Right atrium auricular region (tissue), 2 donors: ENCODE measurements at places on chromosomes 3 and 15.

DNA sequence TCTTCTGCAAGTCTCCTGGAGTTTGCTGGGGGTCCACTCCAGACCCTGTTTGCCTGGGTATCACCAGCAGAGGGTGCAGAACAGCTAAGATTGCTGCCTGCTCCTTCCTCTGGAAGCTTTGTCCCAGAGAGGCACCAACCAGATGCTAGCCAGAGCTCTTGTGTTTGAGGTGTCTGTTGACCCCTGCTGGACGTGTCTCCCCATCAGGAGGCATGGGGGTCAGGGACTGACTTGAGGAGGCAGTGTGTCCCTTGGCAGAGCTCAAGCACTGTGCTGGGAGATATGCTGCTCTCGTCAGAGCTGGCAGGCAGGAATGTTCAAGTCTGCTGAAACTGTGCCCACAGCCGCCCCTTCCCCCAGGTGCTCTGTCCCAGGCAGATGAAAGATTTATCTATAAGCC is 86.5 kb downstream of the TPRG1 start:
- no peaks in the 10 kb centered on the region for H3K4me1 ChIP-seq
- DNase-seq: no peak
- H3K27me3 ChIP-seq: no peaks in the 10 kb centered on the region
- no peak overlapping the region for H3K27ac ChIP-seq
- H3K4me3 ChIP-seq: no peak overlapping the region
- H3K36me3 ChIP-seq: no peaks in the 10 kb centered on the region

- DNase-seq: no peak
- H3K27me3 ChIP-seq: no peaks in the 10 kb centered on the region
- H3K36me3 ChIP-seq: no peaks in the 10 kb centered on the region
- H3K27ac ChIP-seq: no peak overlapping the region
- H3K4me1 ChIP-seq: no peaks in the 10 kb centered on the region
These were observed 35.5 kb downstream of the C3orf80 start for GRCh38 chr3:160260587-160261270.

DNA sequence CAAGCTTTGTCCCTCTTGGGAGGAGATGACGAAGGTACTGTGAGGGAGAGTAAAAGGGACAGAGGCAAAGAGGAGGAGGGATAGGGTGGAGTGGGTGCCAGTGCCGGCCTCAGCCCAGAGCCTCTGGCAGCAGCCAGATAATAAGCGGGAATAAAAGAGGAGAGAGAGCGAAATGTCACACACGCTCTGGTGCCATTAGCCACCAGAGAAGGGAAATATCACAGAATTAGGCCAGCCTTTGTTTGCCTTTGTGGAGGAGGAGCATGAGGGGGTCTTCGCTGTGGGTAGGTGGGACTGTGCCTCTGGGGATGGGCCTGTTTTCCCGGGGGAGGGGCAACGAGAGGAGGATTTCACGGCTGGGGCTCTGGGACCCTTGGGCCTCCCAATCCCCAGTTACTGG is 67.8 kb downstream of the LINGO1 start:
- no peaks in the 10 kb centered on the region for H3K4me1 ChIP-seq
- no peaks in the 10 kb centered on the region for H3K36me3 ChIP-seq
- no peak overlapping the region for H3K27ac ChIP-seq
- DNase-seq: no peak
- no peak overlapping the region for H3K4me3 ChIP-seq

DNA sequence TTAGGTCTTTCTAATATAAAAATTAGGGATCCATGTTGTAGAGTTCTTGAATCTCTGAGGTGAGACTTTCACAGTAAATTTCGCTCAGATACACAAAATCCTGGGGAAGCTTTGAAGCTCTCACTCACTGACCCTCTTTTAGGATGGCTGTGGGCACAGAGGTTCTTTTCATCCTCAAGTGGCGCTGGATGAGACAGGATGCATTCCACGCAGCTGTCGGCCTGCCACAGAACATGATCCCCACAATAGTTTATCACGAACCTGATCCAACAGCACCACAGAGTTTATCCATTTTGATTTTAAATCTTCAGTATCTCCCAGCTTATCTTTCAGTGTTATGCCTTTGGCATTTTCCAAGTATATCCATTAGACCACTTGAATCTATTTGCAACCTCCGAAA is 91.9 kb downstream of the WDR76 start:
- H3K4me1 ChIP-seq: no peaks in the 10 kb centered on the region
- DNase-seq: no peak
- no peaks in the 10 kb centered on the region for H3K27me3 ChIP-seq

- no peak overlapping the region for H3K27ac ChIP-seq
- no peaks in the 10 kb centered on the region for H3K4me1 ChIP-seq
- H3K36me3 ChIP-seq: no peaks in the 10 kb centered on the region
These were observed 71.4 kb upstream of the PLSCR4 start for GRCh38 chr3:146322216-146322817.
